Fibroblast of skin of right biceps (primary cell): ENCODE measurements at places on chromosomes 5 and 9.

GRCh38 chr5:168766426-168766700 lies 187.2 kb upstream of the PANK3 start:
- DNase-seq: no peak

DNA sequence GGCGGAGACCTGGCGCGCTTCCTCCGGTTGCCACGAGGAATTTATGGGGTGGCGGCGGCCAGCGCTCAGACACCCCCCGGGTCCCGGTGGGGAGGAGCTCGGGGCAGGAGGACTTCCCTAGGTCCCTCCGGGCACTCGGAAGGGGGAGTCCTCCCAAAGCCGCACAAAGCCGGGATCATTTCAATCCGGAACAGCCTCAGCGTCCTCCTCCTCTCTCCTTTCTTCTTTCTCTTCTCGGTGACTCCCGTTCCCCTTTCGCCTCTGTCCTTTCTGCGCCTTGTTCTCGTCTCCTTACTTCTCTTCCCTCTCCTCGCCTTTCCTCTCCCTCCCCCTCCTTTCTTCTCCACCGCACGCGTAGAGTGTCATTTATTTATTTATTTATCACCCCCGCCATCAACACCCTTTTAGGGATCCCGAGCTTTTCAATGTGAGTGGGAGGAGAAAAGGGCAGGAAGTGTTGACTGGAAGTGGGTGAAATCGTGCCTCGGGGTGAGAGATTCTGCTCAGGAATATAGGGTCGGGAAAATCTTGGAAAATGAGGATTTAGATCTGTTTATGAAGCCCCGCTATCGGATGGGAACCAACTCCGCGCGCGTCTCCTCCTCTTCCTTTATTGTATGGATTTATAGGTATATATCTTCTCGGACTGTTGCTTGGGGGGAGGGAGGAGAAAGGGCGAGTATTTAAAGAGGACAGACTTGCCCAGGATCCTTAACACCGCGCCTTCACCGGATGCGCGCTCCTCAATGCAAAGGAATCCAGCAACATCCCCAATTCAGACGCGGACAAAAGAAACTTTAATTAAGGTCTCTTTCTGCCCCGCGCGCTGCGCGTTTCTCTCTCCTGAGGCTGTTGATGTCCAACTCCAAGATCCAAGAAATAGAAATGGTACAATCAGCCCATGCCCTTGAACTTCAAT lies 2.0 kb upstream of the ZNF462 start:
- peak; percentile 51 for DNase-seq

DNA sequence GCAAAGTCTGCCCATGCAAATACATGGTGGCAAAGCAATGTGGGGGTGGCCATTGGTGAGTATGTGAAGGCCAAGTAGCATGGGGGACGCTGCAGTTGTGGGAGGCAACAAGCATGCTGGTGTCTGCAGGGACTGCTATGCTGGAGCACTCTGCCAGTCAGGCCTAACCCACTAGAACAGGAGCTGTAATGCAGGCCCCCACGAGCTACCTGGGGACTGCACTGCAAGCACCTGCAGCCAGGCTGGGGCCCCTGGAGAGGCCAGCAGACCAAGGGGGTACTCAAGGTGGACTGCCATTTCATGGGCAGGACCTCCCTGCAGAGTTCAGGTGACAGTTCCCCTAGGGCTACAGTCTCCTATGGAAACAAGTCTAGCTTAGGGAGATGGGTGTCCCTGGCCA lies 183.8 kb upstream of the PDE4D start:
- DNase-seq: no peak

DNA sequence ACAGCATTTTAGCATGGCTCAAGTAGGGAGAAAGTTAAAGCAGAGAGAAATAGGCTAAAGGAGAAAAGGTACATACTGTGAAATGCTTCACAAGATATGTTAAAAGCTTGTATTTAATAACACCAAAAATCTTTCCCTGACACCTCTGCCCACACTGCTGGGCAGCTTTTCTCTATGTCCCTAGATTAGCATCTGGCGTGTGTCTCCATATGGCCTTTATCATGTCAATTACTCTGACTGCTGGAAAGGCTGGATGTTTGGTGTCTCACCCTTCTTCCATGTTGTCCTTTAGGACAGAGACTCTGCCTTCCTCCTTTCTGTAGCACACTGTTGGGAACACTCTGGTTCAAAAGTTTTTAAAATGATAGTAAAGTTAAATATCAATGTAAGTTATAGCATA lies 122.5 kb downstream of the OXCT1 start:
- no peak for DNase-seq

- no peak for DNase-seq
Observed at GRCh38 chr9:136511670-136512592, 29.1 kb upstream of the SEC16A start.

DNA sequence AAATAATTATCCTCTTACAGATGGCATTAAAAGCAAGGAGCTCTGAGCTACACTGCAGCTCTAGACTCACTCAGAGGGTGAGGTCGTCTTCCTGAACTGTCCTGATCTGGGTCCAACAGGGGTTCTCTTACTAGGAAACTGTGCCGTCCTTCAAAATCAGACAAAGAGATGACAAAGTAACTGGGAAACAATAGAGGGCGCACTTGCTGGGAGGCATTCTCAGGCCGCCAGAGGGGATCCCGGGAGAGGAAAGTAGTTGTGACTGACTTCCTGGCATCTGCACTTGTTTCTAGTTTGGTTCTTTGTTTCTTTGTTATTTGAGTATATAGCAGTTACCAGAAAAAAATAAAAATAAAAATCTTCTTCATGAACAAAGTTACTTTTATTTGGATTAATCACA lies 142.9 kb upstream of the MSX2 start:
- no peak for DNase-seq
